ENCODE measurements at places on chromosomes 6 and 20. TPM values are rescaled to one million over a fixed set of nuclear protein-coding genes. Genes with fewer than 3 reads are reported as not detected.

Gene FAM83D
- total RNA-seq, result 1.4 TPM

Gene NKX2-4
- not detected for total RNA-seq

GRCh38 chr6:108873251-108873650 is 25.0 kb downstream of the ARMC2 start:
- no peak for DNase-seq

DNA sequence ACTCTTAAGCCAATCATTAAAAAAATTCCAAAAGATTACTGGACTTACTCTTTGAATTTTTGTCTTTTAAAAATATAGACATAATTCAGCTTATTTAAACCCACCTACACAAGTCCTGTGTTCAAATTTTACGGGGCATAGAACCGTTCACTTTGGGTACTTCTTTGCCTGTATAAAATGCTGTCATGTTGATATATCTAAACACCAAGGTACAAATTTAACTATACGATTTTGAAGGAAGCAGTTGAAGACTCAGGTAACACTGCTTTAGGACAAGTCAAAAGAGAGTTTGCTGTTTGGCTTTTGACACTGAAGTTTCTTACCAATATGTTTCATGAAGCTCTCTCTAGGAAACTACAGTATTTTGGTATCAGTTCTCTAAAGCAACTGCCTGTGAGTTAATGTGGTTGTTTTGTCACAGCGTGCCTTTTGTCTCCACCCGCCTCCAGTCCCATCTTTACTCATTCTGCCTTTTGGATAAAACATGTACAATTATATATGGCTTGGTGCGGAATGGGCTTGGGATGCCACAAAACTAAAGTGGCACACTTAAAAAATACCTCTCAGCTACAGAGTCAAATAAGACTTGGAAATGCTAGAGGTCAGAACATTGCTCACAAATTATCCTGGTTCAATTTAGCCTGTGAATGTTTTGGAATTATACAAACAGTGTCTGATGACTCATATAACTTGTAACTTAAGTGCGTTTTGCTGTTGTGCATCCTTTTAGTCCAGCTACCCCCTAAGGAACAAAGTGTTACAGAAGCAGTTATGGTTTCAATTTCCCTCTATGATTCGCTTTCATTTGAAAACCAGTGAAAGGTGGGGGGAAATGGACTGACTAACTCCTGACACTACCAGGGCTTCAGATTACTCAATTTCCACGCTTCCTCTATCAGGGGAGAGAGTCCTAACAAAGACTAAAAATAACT is 38.7 kb downstream of the RGS17 start:
- no peak for DNase-seq

DNA sequence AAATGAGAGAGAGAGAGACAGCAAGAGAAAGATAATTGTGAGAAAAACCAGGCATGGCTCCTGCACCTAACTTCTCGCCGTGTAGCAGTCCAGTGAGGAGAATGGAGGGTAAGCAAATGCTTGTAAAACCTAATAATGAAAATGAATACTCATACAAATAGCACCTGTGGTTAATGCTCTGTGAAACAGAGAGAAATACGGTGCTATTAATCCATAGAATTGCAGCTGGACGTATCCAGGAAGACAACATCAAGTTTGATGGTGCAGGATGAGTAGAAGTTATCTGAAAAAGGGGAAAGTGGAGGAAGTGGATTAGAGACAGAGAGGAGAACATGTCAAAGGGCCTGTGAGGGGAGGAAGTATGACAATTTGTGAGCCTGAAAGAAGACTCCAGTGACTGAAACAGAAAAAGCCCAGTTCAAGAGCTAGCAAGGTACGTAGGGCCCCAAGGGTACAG is 89.4 kb upstream of the PAK5 start:
- no peak for DNase-seq

GRCh38 chr6:72659754-72660153 is 37.9 kb downstream of the KCNQ5 start:
- DNase-seq, result no peak

GRCh38 chr20:59151820-59152219 is 11.8 kb upstream of the ZNF831 start:
- DNase-seq, result no peak

DNA sequence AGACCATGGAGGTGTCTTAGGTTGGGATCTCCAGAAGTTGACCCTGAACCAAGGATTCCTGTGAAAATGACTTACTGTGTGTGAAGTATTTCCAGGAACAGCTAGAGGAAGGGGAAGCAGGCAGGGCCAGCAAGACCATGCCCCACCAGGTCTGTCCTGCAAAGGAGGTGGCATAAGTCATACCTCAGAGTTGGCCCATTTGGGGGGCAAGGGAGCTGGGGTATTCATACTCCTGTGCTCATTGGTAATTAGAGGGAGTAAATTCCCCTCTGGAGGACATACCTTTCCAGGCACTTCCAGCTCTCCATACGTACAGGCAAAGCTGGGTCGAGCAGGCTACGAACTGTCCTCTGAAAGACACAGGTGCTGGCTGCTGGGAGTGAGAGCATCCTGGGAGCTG is 72.4 kb downstream of the STK35 start:
- DNase-seq, result no peak

Gene PI16
- total RNA-seq, result 1.1 TPM

DNA sequence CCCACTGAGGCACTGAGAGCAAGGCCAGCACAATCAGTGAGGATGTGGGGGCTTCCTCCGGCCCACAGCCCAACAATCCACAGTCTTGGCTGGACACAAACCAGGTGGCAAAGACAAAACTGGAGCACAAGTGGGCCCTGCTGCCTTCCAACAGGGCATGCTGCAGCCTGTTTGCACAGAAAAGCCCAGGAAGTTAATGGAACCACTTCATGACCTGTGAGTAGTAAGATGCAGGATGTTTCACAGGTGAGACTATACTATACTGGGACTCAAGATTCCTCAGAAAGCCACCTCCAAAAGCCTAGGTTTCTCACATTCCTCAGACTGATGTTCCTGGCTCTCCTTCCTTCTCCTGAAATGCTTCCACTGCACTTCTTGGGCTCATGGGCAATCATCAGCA is 235.5 kb downstream of the KIF16B start:
- no peak for DNase-seq

Gene MMP24
- 0.10 TPM for total RNA-seq

DNA sequence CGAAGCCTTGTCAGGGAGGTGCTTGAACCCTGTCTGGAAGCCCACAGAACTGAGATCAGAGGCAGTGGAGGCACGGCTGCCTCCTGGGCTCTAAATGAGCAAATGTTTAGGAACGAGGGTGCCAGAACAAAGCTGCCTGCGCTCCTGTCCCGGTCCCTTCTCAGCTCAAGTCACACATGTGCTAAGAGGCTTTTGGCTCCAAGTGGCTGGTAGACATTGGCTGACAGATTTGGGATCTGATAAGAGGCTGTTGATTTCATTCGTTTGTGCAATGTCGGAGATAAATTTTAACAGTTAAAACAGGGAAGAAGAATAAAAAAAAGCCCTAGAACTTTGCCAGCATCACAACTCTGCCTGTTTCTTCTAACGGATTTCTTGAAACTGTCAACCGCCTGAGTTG is 191.8 kb downstream of the NRN1 start:
- no peak for DNase-seq

DNA sequence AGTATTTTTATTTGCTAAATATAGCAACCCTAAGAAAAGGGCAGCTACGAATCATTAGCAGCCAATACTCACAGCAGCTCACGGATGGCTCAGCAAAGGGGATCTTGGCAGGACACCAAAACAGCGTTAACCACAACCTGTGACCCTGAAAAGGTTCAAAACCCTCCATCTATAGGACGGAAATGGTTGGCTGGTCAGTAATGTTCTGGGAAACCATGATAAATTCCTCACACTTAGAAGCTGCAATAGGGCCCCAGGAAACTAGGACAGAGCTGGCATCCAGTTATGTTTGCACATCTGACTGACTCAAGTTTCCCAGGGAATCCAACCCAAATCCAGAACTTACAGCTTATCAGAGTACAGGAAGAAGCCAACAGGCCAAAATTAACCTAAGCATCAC is 30.9 kb upstream of the PTPRT start:
- DNase-seq, result no peak

- peak; percentile 72 for DNase-seq
These were observed 10.4 kb upstream of the FRMD1 start for GRCh38 chr6:168089186-168090063.

GRCh38 chr6:145428706-145429105 is 306.6 kb downstream of the EPM2A start:
- no peak for DNase-seq

DNA sequence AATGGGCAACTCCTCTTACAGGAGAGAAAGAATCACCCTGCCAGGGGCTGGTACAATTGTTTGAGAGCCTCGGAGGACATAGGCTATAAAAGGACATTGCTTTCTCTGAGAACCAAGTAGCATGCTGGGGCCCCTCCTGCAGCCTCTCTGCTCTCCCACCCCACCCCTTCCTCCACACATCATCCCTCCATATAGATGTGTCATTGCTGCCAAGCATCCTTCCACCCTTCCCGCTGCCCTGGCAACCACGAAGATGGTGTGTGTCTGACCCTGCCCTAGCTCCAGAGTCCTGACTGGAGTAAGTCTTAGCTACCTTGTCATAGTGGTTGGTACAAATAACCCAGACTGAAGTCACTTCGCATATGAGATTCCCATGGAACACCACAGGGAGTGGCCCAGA is 129.7 kb downstream of the SNX5 start:
- DNase-seq, result no peak

Measured in spleen (tissue), 13 donors.